Activated CD4-positive, alpha-beta T cell treated with anti-CD3 and anti-CD28 coated beads, Interleukin-10, Interleukin-2, amounts not matched to agents 100 ng/mL and 50 ng/mL, durations not matched to agents 16 hours and 8 hours (primary cell): ENCODE measurements at places on chromosomes 12 and 14.

DNA sequence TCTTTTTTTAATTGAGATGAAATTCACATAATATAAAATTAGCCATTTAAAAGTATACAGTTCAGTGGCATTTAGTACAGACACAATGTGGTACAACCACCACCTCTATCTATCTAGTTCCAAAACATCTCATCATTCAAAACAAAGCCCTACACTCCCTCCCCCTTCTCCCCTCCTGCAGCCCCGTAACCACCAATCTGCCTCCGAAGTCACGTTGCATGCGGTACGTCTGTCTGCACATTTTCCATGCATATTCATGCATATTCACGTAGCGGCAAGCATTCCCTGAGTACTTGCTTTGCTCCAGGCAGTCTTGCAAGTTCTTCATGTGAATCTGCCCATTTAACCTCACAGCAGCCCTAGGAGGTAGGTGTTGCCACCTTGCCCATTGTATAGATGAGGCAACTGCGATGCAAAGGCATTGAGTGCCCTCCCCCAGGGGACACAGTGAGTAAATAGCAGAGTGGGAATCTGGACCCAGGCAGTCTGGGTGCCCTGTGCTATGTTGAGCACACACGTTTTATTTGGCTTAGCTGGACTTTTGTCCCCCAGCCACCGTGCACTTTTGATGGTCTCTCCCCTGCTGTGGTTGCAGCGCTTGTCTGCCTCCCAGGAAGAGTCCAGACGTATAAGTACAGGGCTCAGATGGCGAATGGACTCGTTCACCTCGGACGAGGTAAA is 43.4 kb downstream of the RIN3 start:
- DNase-seq: no peak

DNA sequence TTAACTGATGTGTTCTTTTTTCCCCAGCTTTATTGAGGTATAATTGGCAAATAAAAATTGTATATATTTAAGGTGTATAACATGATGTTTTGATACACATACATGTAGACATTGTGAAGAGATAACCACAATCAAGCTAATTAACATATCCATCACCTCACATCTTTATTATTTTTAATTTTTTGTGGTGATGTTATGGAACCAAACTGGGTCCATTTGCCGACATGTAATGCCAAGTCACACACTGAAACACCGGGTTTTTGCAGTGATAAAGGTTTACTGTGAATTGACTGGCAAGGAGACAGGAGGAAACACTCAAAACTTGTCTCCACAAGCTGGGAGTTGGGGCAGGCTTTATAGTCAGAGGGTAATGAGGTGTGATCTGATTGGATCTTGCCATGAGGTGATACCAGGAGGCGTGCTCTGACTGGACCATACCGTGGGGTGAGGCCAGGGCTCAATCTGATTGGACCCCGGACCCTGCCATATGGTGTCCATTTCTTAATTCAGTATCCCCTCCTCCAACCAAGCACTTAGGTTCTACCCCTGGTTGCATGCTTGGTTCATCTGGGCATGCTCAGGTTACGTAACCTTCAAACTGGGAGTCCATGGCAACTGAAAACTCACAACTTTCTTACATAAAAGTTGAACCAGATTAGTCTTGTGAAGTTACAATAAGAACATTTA is 11.8 kb upstream of the WSCD2 start:
- no peak for DNase-seq

- no peak for DNase-seq
Observed at GRCh38 chr12:128920468-128920867, 67.2 kb downstream of the GLT1D1 start.

DNA sequence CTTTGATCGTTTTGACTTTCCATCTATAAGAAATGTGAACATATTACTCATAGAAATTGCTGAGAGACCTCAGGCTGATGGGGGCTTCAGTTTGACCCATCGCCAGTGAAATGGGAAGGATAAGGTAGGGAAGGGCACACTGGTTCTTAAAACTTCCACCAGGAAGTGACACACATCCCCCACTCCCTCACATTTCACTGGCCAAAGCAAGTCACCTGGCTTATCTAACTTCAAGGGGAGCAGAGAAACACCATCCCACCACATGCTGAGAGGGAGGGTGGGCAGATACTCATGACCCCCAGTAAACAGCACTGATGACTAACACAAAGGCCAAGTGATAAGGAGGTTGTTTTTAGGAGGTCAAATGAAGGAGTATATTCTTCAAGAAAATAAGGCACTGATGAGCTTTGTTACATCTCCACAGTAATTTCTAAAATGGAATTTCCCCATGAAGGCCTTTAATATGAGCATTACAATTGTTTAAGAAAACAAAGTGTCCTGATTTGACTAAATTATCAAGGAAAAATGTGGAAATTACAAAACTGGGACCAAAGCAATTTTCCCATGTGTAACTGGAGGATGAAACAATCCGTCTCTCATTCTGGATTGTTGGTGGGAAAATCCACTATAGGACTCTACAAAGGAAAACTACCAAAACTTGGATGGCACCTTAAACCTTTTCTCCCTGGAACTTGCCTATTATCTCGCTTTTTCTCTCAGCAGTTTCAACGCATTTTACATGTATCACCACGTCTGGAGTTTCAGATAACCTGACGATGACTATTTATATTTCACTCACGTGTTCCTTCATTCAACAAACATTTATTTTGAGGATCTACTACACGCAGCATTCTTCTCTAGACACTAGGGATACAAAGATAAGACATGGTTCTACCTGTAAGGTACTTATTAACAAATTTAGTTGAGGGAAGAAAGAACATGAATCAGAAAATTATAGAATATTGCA is 91.8 kb upstream of the EEA1 start:
- no peak for DNase-seq
